ENCODE measurements at places on chromosomes 16 and 17.

DNA sequence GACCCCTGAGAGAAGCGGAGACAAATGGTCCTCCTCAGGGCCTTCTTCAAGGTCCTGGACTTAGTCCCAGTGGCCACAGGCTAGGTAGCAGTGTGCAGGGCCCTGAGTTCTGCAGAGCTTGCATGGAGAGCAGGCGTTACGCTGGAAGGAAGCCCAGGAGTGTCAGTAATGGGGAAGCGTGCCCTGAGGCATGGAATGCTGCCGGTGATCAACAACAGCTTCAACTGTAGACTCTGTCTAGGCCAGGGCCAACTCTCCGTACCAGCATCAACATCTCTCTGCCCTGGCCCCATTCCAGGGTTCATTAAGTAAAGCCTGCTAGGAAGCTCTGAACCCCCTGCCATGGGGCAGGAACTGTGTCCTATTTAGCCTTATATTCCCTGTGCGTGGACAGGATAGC, 568 bp upstream of the TNK1 start:
- DNase-seq: no peak

DNA sequence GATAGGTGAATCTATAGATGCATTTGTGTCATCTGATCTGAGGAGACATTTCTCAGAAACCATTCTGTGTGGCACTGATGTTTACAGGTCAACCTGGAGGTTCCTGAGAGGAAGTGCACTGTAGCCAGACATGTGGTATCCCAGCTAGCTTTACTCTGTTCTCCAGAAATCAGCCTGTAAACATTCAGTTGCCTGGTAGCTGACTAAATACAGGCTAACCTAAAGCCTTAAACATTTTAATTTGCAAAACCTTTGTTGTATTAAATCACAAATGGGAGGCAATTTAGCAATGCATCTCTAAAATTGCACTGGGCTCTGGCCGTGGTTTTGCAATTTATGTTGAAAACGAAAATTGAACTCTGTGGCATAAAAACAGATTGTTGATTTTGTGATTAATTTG, 207.6 kb downstream of the FTO start:
- no peak for DNase-seq

GRCh38 chr17:4500191-4500571, 1.5 kb downstream of the SPNS2 start:
- no peak for DNase-seq

DNA sequence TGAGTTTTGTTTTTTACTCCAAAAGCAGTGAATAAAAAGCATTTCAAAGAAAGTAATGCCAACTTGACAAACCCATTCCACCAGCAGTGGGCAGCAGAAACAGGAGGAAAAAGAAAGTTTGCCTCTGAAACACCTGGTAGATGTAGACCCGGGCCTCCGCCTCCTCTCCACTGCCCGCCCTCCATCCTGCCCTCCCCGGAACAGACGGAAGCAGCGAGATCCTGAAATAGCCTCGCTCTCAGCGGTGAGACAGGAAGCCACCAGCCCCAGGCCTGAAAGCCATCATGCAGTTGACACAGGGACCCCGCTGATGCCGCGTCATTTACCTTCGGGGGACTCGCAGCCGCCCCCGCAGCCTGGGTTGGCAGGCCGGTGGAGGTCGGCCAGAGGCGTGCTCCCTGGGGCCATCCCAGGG, 67.8 kb downstream of the C16orf78 start:
- DNase-seq: no peak

DNA sequence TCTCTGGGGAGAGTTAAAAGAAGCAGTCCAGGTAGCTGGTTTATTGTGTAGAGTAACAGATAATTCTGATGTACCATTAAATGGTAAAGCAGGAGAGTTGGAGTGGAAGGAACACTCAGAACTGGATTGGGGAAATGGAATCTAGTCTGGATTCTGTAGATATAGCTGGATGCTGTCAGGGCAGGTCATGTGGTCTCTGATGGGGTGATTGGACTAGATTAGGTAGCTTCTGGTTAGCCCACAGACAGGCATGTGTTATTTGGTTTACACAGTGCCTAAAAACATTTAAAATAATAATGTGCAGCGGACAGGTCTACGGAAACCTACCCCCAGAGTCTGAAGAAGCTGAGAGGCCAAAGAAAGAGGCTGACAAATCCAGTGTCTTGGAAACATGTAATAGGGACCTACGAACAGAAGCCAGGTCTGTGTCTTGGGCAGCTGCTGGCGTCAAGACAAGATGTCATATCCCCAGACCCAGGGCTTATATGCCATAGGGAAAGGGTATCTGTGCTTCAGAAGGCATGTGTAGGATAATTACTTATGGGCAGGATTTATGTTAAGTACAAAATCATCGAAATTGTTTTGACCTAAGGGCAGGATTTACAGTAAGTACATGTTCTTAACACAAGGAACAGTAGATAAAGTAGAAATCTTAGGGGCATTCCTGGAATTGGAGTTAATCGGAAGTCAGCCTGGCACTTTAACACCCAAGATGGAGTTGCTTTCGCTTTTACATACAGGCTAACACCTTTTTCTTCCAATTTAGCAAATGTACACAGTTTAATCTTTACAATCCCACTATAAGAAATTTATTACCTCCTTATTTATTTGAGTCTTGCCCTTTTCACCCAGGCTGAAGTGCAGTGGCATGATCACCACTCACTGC, 12.4 kb downstream of the LUC7L3 start:
- DNase-seq: no peak

- DNase-seq: no peak
Measured at GRCh38 chr16:50448522-50448921, 79.7 kb upstream of the BRD7 start.

GRCh38 chr16:11389631-11390565, 44.6 kb downstream of the RMI2 start:
- DNase-seq: no peak

- no peak for DNase-seq
Measured at GRCh38 chr16:4661661-4662060, 31.7 kb upstream of the NUDT16L1 start.

GRCh38 chr16:78474762-78475161, 375.3 kb downstream of the WWOX start:
- no peak for DNase-seq

- no peak for DNase-seq
Measured at GRCh38 chr17:69945698-69946185, 129.3 kb upstream of the KCNJ16 start.

- no peak for DNase-seq
Measured at GRCh38 chr17:14037453-14037852, 31.9 kb upstream of the COX10 start.

- no peak for DNase-seq
Measured at GRCh38 chr17:38705803-38706504, 881 bp downstream of the MLLT6 start.

GRCh38 chr16:9412915-9413264, 321.4 kb downstream of the HAPSTR1 start:
- DNase-seq: no peak

- no peak for DNase-seq
Measured at GRCh38 chr16:89981414-89981813, 32.9 kb downstream of the DEF8 start.

DNA sequence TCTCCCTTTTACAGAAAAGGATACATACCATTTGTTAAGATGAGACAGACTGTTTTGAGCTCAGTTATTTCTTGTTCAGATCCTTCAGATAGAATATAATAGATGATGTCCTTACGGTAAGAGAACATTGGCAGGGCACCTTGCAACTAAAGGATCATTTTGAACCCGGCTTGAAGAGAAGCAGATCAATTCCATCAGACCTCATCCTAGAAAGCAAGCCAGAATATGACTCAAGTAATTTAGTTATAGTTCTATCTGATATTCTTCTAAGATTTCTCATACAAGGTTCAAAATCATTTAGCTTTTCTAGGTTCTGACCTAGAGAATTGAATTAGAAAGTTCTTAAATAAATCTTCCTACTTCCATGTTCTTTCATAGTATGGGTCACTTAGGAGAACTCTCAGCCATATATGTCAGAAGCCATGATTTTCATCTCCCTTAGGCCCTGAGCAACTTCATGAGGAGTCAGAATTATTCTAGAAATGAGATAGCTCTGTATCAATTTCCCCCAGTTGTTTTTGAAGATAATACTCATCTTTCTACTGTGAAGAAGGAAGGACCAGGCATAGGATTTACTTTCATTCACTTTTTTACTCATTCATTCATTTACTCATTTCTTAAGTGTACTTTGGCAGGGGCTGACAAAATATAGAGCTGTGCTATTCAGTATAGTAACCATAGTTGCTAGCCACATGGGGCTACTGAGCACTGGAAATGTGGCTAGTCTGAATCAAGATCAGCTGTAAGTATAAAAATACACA, 2.5 kb upstream of the CMTM1 start:
- no peak for DNase-seq

- DNase-seq: no peak
Measured at GRCh38 chr17:16929757-16930520, 42.0 kb downstream of the TNFRSF13B start.

GRCh38 chr17:79573196-79573896, 37.5 kb downstream of the RBFOX3 start:
- DNase-seq: no peak

- DNase-seq: no peak
Measured at GRCh38 chr17:21528031-21528695, 152.0 kb downstream of the KCNJ12 start.

DNA sequence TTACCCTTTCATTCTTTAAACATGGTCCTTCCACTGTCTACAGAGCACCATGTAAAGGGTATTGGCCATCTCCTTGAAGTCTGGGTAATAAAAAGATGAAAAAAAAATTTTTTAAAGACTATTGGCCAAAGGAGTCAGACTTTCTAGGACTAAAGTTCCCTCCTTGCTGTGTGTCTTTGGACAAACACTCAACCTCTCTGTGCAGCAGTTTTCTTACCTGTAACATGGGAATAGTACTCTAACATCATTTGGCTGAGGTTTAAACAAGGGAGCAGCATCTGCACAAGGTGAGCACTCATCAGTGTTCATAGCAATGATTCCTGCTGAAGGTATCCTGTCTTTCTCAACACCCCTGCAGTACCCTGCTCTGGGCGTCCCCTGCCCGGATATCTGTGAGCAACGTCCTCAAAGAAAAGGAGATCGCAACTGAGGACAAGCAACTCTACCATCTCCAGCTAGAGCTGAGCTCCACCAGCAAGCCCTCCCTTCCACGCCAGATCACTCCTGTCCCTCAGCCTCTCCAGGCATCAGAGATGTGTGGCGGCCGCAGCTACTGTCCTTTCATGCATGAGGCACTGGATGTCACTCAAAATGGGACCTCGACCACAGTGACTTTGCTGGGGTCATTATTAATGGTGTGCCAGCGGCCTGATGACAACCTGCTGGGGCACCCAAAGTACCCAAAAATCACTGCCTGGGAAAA, 29.5 kb upstream of the RPH3AL start:
- no peak for DNase-seq

GRCh38 chr16:57071831-57072582, 20.4 kb upstream of the CPNE2 start:
- DNase-seq: peak; percentile 29

- no peak for DNase-seq
Measured at GRCh38 chr16:51892293-51893007, 654.5 kb downstream of the TOX3 start.

All from epithelial cell of prostate (primary cell).